CD4-positive, alpha-beta T cell treated with Interleukin-17A for 4 hours (primary cell): ENCODE measurements at places on chromosomes 12 and 14.

DNA sequence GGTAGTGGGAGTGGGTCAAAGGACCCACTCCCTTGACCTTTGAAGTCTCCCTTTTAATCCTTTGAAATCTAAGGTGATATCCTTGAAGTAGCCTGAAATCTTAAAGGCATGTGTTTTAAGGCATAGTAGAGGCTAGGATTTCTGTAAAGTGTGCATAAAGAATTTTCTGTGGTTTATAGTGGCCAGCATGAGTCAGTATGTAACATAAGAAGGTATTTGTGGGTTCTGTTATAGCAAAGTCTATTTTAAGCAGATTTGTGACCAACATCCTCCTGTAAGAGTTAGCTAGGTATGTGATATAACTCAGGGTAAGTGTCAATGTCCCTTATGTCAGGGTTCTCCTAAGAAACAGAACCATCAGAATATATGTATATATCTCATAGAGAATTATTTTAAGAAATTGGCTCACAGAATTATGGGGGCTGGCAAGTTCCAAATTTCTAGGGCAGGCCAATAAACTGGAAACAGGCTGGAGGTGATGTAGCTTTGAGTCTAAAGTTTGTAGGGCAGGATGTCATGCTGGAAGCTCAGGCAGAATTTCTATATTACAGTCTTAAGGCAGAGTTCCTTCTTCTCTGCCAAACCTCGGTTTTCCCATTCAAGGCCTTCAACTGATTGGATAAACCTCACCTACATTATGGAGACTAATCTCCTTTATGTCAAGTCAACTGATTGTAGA is 18.7 kb upstream of the EPYC start:
- no peak for DNase-seq

GRCh38 chr14:65345266-65345665 is 67.3 kb upstream of the FUT8 start:
- no peak for DNase-seq

GRCh38 chr12:107929436-107929835 is 154.9 kb downstream of the ASCL4 start:
- no peak for DNase-seq

- no peak for DNase-seq
Measured at GRCh38 chr14:91901449-91902226, 34.3 kb upstream of the TC2N start.

DNA sequence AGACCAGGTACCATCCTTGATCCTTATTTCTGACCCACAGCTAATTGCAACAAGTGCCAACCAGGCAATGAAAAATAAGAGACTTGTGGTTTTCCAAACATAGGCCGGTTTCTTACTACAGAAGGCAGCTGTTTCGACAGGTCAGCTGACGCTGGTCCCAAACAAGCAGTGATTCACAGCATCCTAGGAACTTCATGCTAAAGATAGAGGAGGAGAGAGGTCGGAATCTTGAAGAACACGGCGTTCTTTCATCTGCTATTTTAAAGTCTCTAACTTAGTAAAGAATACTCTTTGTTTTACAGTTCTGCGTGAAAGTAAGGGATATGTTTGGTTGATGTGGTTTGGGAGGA is 28.1 kb upstream of the ADGRD1 start:
- DNase-seq: no peak

DNA sequence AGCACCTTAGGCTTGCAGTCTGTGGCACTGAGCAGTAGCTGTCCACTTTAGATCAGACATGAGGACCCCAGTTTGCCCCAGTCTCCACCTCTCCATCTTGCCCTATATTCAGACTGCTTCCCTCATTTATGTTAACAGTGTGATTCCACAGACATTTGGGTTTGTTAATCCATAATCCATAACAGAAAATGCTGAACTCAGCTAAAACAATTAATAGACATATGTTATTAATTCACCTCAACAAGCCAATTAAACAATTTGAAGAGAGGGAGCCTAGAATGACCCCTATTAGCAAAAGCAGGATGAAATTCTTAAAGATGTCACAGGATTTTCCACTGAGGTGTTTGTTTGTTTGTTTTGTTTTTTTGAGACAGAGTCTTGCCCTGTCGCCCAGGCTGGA is 9.1 kb downstream of the CDKL1 start:
- DNase-seq: no peak
